Activated CD4-positive, alpha-beta T cell treated with anti-CD3 and anti-CD28 coated beads, Interleukin-2, amount 10 ng/mL, durations not matched to agents 24 days and 14 days (primary cell): ENCODE measurements at places on chromosomes 7 and 10. TPM values are rescaled to one million over a fixed set of nuclear protein-coding genes. Genes with fewer than 3 reads are reported as not detected.
A peak's percentile ranks its signal among the peaks of the same experiment; 100 is the strongest.

Gene GATA3
- total RNA-seq: 79.7 and 81.0 TPM in 2 replicates

Gene PGAM2
- 0.42 TPM in 1 of 2 replicates, not detected in the other for total RNA-seq

Gene SLIT1
- total RNA-seq: 0.17 and 0.26 TPM in 2 replicates

Gene PILRA
- total RNA-seq: 9.8 and 11.6 TPM in 2 replicates

DNA sequence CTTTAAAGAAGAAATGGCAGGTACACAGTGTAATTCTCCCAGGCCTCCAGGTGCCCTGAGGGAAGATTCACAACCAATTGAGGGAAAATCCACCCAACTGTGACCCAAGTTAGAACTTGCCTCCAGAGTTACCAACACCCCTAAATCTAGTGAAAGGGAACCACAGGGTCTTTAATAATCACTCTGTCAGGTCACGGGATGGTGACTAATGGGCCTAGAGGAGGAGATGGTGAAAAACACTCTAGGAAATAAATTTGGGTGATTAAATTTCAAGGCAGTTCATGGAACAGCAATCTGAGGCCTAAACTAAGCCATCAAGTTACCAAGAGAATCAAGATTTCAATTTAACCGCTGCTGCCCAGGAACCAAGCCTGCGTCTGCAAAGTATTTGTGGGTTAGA, 26.7 kb upstream of the SLF2 start:
- no peak for DNase-seq

- no peak for DNase-seq
These were observed 386.8 kb upstream of the NFE2L3 start for GRCh38 chr7:25765110-25765655.

DNA sequence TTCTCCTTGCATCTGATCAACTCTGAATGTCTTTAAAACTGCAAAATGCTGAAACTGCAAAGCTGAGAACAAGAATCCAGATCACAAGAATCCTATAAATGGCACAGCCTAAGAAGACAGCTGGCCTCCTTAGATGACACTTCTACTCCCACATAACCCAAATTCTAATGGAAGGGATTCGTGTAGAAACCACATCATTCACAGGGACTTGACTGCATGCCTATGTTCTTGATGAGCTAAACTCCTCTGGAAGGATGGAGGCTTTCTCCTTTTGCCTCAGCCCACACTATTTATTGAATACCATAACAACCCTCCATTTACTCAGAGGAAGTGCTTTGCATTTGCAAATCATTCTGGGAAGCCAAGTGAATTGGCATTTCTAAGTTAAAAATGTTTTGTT, 252.5 kb upstream of the VWC2 start:
- no peak for DNase-seq

GRCh38 chr7:20894806-20895205, 108.1 kb upstream of the SP8 start:
- no peak for DNase-seq

GRCh38 chr7:39042670-39043069, 65.0 kb downstream of the POU6F2 start:
- DNase-seq: no peak

GRCh38 chr10:16910793-16911164, 93.6 kb upstream of the RSU1 start:
- DNase-seq: no peak

DNA sequence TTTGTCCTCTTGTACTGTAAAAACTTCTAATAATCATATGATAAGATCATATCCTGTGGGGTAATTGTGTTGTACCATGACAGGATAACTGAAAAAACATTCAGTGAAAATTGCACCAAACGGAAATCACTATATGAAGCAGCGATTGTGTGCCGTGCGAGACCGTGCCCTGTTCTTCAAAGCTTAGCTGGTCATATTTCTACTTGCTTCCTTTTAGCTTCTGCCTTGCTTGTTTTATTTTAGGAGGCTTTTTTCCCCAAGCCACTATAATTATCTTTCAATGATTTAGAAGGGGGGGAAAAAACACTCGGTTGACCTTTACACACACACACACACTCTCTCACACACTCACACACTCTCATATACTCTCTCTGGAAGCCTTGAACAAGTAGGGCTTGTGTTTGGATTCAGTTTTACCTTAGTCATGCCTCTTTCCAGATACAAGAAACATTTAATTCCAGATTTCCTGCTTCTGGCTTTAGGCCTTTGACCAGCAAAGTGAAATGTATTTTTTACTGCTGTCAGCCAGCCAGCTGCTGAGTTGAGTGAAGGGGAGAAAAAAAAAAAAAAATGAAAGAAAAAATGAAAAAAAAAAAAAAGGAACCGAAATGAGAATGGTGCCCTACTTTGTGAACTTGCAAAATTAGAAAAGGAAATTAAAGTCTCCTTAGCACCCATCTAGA, 181.4 kb downstream of the ARID5B start:
- DNase-seq: peak; percentile 84

DNA sequence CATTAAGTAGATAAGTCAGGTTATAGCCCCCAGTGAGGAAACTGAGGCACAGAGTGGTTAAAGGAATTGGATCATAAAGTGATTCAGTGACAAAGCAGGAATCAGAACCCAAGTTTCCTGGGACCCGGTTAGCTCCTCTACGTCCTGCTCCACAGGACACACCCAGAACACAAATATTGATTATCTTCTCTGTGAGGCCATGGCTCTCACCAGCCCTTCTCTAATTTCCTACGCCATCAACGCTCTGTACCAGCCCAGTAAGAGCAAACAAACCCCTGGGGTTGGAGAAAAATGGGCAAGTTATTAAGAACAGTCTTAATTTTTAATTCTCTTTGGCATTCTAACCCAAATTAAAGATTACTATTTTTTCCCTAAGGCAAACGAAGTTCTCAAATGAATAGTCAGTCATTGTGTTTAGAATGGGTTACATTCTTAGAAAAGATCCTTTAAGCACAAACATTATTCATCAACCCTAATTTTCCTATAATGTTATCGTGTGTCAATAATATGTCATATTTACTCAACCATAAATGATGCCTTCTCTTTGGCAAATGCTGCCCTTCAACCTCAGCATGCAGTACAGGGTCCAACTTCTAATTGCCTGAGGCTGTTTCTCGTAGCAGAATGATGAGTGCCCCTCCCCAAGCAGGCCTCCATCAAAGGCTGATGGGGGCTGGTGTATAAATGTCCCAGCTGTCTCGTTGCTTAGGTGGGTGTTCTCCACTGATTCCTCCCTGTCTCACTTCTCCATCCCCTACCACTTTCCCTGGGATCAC, 25.4 kb upstream of the TM9SF3 start:
- no peak for DNase-seq

GRCh38 chr10:18594574-18595156, 56.7 kb downstream of the NSUN6 start:
- DNase-seq: peak; percentile 65

DNA sequence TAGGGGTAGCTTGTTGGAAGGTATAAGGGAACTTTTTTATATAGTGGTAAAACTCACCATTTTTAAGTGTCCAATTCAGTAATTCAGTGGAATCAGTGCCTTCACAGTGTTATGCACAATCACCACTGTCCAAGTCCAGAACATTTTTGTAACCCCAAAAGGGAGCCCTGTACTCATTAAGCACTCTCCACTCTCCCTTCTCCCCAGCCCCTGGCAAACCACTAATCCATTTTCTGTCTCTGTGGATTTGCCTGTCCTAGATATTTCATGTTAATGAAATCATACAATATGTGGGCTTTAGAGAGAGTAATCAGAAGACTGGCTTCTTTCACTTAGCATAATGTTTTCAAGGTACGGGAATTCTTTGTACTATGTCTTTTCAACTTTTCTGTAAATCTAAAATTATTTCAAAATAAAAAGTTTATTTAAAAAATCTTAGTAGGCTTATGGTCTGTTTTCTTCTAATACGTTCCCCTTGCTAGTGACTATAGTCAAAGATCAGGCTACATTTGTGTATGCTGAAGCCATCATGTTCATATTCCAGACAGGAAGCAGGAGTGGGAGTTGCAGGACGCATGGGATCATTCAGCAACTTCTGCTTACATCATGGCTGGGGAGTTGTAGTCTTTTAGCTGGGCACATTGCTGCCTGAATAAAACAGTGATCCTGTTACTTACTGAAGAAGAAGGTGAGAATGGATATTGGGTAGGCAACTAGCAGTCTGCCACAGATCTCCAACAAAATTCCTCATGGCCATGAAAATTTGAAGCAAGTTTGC, 35.4 kb upstream of the TAX1BP1 start:
- peak; percentile 34 for DNase-seq
